Camera-type eye (tissue), 1 donor: ENCODE measurements at places on chromosomes 11 and 22. TPM values are rescaled to one million over a fixed set of nuclear protein-coding genes. Genes with fewer than 3 reads are reported as not detected.

The CCDC87 gene
- 0.38 TPM for total RNA-seq

The ARL2 gene
- total RNA-seq = 76.0 TPM

The OR2AG1 gene
- not detected for total RNA-seq

The TNNI2 gene
- 103 TPM for total RNA-seq

The MGAT3 gene
- 12.9 TPM for total RNA-seq

The NXPE1 gene
- not detected for total RNA-seq

The GRM5 gene
- total RNA-seq = 13.1 TPM

The IFITM10 gene
- total RNA-seq = 9.5 TPM

The CHRM1 gene
- 0.71 TPM for total RNA-seq

The CRYBB3 gene
- total RNA-seq = 325 TPM

The MRE11 gene
- 51.9 TPM for total RNA-seq

The RCOR2 gene
- total RNA-seq = 28.1 TPM

The OR2AG2 gene
- 0.16 TPM for total RNA-seq
